ENCODE measurements at places on chromosomes 7 and 10.

DNA sequence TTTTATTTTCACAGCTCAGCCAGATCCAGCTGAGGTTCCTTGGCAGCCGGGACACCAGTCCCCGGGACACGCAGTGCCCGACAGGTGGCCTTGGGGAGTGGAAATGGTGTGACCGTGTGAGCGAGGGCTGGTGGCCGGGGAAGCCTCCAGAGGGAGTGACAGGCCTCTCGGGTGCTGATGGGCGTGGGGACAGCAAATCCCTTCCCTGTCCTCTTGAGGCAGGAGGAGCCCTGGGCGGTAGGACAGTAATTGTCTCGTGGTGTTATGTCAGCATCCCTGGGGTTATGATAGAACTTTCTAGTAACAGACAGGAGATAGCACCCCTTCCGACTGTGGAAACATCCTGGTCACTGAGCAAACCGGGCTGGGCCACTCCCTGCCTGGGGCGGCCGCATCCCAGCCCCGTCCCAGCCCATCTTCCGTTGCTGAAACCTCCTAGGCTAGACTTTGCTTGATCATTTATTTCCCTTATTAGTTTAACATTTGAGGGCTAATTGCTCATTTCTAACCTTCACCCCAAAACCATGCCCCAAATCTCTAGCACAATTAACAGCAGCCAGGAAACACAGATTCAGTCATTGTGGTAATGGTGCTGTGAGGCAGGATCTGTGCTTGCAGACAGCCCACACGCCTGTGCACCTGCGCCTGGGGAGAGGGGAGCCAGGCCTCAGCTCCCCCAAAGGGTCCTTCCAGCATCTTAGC is 63.3 kb downstream of the ELFN1 start:
- no peak for DNase-seq

DNA sequence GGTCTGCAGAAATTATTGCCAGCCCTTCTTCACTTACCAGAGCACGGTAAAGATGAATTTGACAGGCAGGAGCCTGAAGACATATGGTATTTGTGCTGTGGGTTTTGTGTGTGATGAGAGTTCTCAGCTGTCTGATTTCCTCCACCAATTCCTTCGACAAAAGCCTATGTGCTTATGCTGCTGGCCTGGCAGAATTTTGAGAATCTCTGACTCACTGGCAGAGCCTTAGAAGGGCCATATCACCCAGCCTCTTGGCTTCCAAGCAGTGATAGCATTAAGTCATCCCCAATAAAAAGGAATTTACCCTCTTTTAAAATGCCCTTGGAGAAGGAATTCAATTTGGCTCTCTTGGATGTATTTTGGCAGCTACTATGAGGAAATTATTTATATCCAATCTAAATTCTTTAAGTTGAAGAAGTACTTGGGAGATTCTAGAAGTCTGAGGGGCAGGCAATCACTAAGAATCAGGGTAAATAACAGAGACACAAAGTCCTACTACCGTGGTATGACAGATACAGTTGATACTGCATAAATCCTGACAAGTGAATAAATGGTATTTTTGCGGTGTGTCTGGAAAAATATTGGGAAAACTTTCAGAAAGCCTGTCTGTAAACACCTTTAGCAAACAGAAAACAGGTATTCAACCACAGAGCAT is 68.6 kb upstream of the EFCAB10 start:
- no peak for DNase-seq

DNA sequence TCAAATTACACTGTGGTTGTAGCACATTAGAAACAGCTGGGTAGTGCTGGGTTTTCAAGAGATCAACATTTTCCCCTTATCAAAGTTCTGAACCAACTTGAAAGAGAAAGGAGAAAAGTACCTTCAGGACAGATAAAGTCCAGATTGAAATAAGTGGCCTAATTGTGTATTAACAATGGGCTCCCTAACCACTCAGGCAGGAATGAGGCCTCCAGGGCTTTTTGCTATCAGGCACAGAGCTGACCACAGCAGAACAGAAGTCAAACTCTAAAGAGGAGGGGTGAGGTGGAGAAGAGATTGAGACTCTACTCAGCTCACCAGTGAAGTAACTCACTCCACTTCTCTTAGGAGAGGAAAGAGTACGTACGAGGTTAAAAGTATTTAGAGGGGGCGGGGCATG is 394.1 kb upstream of the PHF14 start:
- no peak for DNase-seq

DNA sequence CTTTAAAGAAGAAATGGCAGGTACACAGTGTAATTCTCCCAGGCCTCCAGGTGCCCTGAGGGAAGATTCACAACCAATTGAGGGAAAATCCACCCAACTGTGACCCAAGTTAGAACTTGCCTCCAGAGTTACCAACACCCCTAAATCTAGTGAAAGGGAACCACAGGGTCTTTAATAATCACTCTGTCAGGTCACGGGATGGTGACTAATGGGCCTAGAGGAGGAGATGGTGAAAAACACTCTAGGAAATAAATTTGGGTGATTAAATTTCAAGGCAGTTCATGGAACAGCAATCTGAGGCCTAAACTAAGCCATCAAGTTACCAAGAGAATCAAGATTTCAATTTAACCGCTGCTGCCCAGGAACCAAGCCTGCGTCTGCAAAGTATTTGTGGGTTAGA is 26.7 kb upstream of the SLF2 start:
- DNase-seq, result no peak

DNA sequence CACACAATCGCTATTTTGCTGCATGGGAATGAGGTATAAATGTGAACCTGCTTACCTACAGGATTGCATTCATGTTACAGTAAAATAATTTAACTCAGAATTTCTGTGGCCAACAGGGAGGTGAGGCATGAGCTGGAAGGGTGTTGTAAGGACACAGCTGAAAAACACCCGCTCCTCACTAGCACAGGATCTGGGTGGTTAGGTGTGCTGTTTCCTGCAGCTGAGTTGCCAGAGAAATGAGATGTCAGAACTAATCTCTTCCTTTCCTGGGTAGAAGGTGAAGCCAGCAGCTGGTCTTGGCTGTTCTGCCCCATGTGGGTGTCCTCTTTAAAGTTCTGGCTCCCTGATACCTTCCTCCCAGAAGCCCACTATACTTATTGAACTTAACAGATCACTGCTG is 39.0 kb upstream of the ZNF438 start:
- no peak for DNase-seq

GRCh38 chr10:24115403-24115802 is 93.5 kb upstream of the KIAA1217 start:
- DNase-seq, result no peak

DNA sequence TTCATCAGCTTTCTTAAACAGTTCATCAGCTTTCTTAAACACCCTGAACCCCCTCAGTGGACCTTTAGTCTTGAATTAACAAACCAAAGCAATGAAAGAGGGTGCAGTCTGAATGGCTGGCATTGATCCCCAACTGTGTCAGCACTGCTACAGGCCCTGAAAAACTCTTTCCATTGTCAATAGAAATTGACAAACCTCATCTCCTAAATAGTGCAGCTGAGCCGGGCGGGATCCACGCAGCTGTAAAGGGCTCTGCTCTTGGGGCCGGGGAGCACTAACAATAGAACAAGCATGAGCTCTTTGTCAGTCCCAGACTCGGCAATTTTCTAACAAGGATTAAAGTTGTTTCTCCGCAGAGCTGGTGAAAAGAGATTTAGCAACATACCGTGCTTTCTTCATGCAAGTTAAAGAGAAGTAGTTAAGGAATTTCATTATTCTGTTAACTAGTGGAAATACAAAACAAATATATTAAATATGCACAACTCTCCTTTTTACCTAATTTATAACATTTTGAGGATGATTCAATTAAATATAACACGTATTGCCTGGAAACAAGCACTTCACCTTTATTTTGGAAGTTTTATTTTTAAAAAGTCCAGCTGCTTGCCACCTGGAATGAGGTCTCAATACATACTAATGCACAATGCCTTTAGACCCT is 24.7 kb upstream of the FEZF1 start:
- DNase-seq, result no peak

DNA sequence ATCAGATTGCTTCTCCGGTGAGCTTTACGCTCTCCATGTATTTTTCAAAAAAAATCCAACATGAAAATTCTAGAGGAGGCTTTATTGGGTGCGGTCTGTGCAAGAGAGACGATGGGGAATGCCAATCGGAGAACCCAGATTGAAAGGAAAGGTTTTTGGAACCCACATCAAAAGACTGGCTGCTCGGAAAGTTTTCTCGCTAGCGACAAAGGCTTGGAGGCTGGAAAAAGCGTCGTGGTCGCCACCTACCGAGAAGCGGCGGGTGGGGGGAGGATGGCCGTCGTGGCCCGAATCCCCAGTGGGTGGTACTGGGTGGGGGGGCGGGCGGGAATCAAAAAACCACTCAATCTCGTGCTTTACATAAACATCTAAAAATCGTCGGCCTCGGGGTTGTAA is 1.1 kb upstream of the GTF2I start:
- peak; percentile 87 for DNase-seq

DNA sequence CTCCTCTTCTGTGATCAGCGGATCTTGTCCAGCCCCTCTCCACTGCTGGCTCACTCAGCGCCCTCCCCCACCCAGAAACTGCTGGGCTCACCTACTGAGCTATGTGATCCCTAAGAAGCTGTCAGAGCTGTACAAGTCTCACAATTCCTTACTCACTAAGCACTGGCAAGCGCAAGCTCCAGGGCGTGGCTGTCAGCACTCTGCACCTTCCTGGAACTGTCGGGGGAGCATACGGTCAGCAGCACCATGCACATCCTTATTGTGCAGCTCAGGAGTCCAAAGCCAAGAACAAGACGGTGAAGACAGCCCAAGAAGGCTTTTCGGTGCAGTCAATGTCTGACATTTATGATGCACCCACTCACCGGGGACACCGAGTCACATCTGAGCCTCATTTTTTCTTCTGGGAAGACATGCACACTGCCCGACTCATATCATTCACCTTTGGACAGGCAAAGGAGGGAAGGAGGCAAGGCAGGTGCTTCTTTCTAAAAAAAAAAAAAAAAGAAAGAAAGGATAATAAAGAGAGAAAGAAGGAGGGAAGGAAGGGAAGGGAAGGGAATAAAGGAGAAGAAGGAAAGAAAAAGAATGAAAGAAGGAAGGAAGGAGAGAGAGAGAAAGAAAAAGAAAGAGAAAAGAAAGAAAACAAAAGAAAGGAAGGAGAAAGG is 56.3 kb downstream of the ASB13 start:
- no peak for DNase-seq

- DNase-seq, result no peak
These were observed 1.4 kb downstream of the KIN start for GRCh38 chr10:7786430-7786829.

GRCh38 chr7:67984326-67984725 is 987.7 kb downstream of the TYW1 start:
- no peak for DNase-seq

GRCh38 chr10:132690821-132691610 is 94.9 kb downstream of the NKX6-2 start:
- DNase-seq, result peak; percentile 45

DNA sequence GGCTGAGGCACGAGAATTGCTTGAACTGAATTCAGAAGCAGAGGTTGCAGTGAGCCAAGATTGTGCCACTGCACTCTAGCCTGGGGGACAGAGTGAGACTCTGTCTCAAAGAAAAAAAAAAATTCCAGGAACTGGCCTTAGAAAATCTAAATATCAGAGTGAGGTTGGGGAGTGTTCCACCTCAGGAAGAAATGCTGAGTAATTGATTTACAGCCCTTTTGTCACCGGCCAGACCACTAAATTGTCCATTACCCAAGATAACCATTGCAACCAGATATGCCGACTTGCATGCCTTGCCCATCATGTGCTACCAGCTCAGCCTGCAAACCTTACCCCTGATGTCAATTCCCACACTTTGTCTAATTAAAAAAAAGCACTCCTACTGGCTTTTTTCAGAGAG is 42.4 kb downstream of the CRCP start:
- DNase-seq, result no peak

GRCh38 chr10:11682267-11682683 is 59.9 kb upstream of the ECHDC3 start:
- DNase-seq, result peak; percentile 60
